ENCODE measurements at places on chromosomes 11 and 22.

- DNase-seq = peak; percentile 45
Observed at GRCh38 chr11:57459164-57460021, 935 bp upstream of the RTN4RL2 start.

- DNase-seq = no peak
Observed at GRCh38 chr11:134481135-134481534, 69.1 kb upstream of the B3GAT1 start.

- no peak for DNase-seq
Observed at GRCh38 chr11:65304613-65305012, 10.1 kb upstream of the CDC42EP2 start.

GRCh38 chr22:38760477-38761201 is 4.8 kb upstream of the SUN2 start:
- DNase-seq = no peak

- DNase-seq = no peak
Observed at GRCh38 chr22:44098966-44099530, 74.9 kb downstream of the PARVB start.

- no peak for DNase-seq
Observed at GRCh38 chr22:28857288-28857687, 26.1 kb upstream of the ZNRF3 start.

GRCh38 chr11:555780-556661 is 4.5 kb downstream of the LMNTD2 start:
- DNase-seq = no peak

- DNase-seq = no peak
Observed at GRCh38 chr11:123125169-123125568, 63.2 kb upstream of the HSPA8 start.

GRCh38 chr11:102085864-102086551 is 24.2 kb upstream of the YAP1 start:
- DNase-seq = no peak

GRCh38 chr22:41939981-41940831 is 6.7 kb downstream of the CENPM start:
- peak; percentile 97 for DNase-seq

GRCh38 chr22:27719036-27719347 is 82.6 kb downstream of the MN1 start:
- no peak for DNase-seq

DNA sequence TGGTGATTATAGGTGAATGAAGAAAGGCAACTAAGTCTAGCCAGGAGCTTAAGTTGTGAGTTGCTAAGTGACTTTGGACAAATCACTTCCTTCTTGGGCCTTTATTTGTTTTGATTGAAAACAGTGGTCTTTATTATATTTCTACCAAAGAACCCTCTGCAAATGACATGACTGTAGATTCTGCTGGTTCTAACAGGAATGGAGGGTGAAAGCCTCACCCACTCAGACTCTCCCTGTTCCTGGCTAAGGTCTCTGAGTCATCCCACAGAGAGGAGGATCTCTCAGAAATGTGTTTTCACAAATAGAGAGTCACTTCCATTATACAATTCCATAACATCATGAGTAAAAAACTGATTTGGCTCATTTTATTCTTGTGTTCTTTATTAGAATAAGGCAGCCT is 583.9 kb upstream of the LRRC4C start:
- DNase-seq = no peak

DNA sequence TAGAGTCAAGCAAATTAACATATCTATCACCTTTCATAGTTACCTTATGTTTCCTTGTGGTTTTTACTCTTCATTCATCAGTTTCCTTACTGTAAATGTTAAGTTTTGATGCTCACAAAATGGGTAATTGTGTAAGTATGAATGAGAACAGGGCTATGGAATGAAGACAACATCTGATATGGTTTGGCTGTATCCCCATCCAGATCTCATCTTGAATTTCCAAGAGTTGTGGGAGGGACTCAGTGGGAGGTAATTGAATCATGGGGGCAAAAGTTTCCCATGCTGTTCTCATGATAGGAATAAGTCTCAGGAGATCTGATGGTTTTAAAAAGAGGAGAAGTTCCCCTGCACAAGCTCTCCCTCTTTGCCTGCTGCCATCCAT is 107.6 kb downstream of the CCDC34 start:
- DNase-seq = no peak

- no peak for DNase-seq
Observed at GRCh38 chr22:48253573-48253972, 1491.1 kb downstream of the TBC1D22A start.

DNA sequence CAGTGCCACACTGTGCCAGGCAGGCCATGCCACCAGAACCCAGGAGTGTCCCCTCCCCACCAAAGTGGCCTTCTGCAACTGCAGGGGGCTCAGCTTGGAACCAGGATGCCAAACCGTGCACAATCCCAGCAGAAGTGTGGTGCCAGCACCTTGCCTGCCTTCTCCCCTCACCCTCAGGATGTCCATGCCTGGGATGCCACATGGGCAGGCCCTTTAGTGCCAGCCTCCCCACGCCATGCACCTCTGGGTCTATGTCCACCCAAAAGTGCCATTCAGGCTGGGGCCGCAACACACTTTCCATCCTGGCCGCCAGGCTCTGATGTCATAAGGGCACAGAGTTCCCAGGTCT is 8.7 kb upstream of the TBC1D22A start:
- no peak for DNase-seq

GRCh38 chr11:4018641-4019040 is 76.0 kb upstream of the RRM1 start:
- no peak for DNase-seq

DNA sequence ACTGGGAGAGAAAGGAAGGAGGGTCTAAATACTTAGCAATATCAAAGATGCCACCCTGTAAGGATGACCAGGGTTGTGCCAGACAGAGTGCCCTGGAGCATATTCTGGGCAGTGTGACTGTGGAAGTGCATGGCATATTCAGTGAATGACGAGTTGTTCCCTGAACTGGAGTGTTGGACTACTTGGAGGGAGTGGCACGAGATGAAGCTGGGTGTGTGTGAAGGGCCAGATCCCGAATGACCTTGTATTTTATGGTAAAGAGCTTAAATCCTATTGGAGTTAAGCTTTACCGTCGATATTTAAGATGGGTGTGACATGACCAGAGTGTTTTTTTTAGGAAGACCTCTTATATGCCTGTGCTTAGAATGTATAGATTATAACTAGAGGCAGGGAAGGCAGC is 48.8 kb downstream of the STIM1 start:
- no peak for DNase-seq

GRCh38 chr11:104225047-104225446 is 61.1 kb upstream of the PDGFD start:
- DNase-seq = no peak

- DNase-seq = no peak
Observed at GRCh38 chr11:8063324-8063723, 17.7 kb upstream of the TUB start.

DNA sequence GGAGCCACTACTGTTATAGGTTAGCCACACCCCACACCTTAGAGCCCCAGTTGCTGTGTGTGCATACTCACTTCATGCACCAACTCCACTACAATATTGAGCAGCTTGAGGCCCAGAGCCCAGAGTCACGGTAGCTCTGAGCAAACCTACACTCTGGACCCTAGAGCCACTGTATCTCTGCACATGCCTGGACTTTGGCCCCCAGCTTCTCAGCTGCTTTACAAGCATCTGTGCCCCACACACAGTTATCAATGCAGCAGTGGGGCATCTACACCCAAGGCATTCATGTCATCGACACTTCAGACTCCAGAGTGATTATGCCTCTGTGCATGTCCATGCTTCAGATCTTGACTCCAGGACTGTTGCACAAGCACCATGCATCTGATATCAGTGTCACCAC is 2.3 kb upstream of the OR5B12 start:
- no peak for DNase-seq

DNA sequence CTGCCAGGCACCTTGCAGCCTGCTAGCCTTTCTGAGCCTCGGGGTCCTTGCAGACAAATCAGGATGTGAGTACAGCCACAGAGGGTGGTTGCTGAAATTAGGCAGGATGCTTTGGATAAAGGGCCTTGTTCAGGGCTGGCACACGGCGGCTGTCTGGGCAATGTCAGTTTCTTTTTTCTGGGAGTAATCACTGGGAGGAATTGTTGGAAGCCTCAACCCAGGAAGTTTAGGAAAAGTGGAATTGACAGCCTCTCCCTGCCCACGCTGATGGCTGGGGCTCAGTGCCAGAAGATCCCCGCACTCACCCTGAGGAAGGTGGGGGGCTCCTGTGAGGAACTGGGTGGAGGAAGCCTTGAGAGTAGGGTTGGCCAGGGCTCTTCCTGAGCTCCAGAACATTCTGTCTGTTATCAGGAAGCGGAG is 37.4 kb downstream of the CD82 start:
- no peak for DNase-seq

- no peak for DNase-seq
Observed at GRCh38 chr11:26909991-26910591, 83.8 kb upstream of the FIBIN start.

DNA sequence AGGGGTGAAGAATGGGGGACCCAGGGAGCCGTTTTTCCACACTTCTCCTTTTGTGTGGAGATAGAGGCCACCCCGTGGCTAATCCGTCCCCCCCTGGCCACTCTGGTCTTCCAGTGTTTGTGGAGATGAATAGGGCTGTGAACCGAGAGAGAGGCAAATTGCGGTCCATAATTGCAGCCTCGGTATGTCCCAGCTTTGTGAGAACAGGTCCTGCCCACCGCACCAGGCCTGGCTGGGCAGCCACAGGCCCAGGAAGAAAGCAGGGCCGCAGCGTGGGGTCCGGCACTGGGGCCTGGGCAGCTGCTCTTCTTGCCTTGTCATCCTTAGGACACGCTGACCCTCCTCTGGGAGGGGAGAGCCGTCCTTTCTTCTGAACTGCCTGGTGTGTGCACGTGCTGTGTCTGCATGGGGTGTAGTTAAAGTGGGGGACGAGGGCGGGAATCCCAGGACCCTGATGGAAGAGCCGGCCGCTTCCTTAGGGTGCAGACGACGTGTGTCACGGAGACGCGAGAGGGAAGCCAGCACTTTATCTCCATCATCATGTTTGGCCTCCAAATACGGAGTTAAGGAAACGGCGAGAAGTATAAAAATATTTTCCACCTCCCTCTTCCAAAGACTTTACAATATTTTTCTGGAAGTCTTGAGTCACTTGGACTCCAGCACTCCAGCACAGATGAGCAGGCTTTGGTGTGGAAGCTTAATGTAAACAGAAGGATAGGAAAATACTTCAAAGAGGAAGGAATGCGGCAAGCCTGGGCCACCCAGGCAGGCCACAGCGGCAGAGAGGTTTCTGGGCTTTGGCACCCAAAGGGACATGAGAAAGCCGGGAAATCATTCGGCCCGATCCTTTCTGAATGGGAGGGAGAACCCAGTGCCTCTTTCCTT is 1248.4 kb downstream of the BRD1 start:
- DNase-seq = no peak

- no peak for DNase-seq
Observed at GRCh38 chr11:2883640-2883978, 2.0 kb downstream of the CDKN1C start.

DNA sequence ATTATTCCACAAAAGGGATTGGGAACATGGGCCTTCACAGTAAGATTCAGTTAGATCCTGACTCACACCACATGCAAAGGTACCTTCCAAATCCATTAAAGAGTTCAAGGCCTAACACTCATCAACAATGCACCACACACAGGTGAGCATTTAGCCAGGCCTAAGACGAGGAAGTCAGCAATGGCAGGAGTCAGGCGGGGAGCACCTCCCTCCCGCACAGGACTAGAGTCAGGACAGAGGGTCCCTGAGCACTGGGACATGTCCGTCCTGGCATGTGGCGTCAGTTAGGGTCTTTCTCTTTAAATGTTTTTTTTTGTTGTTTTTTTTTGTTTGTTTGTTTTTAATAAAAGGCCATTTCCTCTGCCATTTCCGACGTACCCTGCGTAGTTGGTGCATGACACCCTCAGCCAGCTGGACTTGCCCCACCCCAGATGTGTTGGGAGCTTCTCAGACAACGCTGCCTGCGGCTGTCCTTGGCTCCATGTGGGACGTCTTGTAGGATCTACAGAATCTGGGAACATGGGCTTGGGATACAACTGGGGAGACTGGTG is 1458.6 kb downstream of the BRD1 start:
- DNase-seq = no peak

GRCh38 chr11:109695696-109696095 is 273.7 kb downstream of the C11orf87 start:
- no peak for DNase-seq

- no peak for DNase-seq
Observed at GRCh38 chr11:60854847-60855725, 664 bp downstream of the PTGDR2 start.

DNA sequence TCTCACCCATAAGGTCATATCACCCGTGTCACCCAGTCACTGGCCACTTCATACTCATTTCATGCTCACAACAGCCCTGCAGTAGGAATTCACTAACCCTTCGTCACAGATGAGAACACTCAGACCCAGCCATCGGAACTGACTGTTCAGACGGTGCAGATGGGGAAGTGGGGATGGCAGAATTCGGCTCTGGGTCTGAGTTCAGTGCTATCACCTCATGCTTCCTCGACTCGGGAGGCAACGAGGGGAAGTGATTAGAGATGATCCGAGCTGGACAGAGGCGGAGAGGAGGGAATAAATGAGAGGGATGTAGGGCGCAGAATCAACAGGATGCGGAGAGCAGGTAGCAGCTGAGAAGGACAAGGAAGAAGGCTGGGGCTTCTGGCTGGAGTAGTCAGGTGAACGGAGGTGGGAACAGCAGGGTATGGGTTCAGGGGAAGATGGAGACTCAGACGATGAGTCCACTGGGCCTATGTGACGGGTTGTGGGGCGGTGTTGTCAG is 4.7 kb downstream of the B3GNT6 start:
- no peak for DNase-seq

DNA sequence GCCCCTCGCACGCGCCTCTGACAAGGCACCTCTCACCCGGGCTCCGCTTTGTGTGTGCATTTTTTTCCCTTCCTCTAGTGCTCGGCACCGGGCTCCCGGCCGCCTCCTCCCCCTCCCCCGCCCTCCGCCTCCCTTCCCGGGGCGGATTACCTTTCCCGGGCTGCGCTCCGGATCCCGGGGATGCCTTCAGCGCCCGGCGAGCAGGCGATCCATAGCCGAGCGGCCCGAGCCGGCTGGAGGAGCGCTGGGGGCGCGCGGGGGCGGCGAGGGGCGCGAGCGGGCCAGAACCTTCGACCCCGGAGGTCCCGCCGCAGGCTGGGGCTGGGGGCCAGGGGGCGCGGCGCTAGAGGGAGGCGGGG is 282 bp downstream of the MPPED2 start:
- DNase-seq = peak; percentile 3

GRCh38 chr11:122343210-122343609 is 227.2 kb upstream of the BLID start:
- no peak for DNase-seq

DNA sequence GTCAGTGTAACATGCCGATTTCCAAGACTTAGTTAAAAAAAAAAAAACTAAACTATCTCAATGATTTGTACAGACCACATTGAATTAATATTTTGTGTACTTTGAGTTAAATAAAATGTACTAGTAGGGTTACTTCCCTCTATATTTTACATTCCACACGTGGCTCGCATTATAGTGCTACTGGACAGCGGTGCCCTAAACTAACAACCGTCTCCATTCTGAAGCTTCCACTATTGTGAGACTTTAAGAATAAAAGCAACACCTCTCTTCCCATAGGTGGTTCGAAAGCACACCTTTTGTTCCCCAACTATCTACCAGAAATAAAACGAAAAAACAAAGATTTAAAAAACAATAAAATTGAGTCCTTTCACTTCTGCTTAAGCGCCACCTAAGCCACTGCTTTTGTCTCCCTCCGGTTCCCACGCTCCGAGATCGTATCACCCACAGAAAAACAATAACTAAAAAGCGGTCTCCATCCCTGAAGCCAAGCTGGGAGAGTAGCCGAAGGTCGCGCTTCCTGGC is 380 bp upstream of the TTC17 start:
- no peak for DNase-seq

All from activated CD4-positive, alpha-beta T cell treated with anti-CD3 and anti-CD28 coated beads for 48 hours (primary cell).